Progenitor cell of endocrine pancreas (in vitro differentiated cells): ENCODE measurements at places on chromosomes 5 and 9. TPM values are rescaled to one million over a fixed set of nuclear protein-coding genes. Genes with fewer than 3 reads are reported as not detected.

DNA sequence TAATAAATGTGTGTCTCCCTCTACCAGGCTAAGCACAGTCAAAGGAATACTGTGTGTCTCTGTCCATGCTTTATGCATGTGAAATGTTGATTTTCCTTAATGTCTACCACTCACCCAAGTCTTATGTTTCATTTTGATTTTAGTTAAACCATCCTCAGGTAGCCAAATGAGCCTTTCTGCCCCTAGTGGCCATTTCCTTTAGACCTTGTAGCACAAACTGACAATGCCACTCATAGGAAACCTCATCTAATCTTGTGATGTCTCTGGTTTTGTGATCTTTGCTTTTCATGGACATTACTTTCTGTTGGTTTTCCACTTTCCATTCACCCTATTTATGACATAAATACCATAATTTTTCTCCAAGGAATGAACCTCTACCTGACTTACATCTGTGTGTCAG, 820.8 kb downstream of the MAT2B start:
- no peaks in the 10 kb centered on the region for H3K4me1 ChIP-seq
- H3K27ac ChIP-seq, result no peak overlapping the region
- H3K4me3 ChIP-seq, result no peak overlapping the region
- no peak for DNase-seq
- no peaks in the 10 kb centered on the region for H3K27me3 ChIP-seq

- peaks cover 3% of the 10 kb centered on the region for H3K4me1 ChIP-seq
- DNase-seq, result no peak
- no peak overlapping the region for H3K4me3 ChIP-seq
- H3K36me3 ChIP-seq, result no peaks in the 10 kb centered on the region
- H3K27me3 ChIP-seq, result no peaks in the 10 kb centered on the region
Observed at GRCh38 chr5:88778736-88779135, 104.2 kb downstream of the MEF2C start.

GRCh38 chr5:168244838-168245559, 46.4 kb upstream of the WWC1 start:
- no peaks in the 10 kb centered on the region for H3K27me3 ChIP-seq
- no peak overlapping the region for H3K4me3 ChIP-seq
- H3K27ac ChIP-seq, result no peak overlapping the region
- H3K36me3 ChIP-seq, result peaks cover 2% of the 10 kb centered on the region
- DNase-seq, result no peak

- H3K4me1 ChIP-seq, result peaks cover 23% of the 10 kb centered on the region
- H3K27me3 ChIP-seq, result no peaks in the 10 kb centered on the region
- peak overlapping the region; percentile 90 for H3K4me3 ChIP-seq
- no peaks in the 10 kb centered on the region for H3K36me3 ChIP-seq
- no peak for DNase-seq
- peak overlapping the region; percentile 99 for H3K27ac ChIP-seq
Observed at GRCh38 chr5:103119070-103119764, 721 bp downstream of the GIN1 start.

- H3K27ac ChIP-seq, result no peak overlapping the region
- no peak for DNase-seq
- H3K4me1 ChIP-seq, result no peaks in the 10 kb centered on the region
- no peak overlapping the region for H3K4me3 ChIP-seq
- peaks cover 18% of the 10 kb centered on the region for H3K36me3 ChIP-seq
Observed at GRCh38 chr9:123069010-123069481, 35.6 kb downstream of the GPR21 start.

DNA sequence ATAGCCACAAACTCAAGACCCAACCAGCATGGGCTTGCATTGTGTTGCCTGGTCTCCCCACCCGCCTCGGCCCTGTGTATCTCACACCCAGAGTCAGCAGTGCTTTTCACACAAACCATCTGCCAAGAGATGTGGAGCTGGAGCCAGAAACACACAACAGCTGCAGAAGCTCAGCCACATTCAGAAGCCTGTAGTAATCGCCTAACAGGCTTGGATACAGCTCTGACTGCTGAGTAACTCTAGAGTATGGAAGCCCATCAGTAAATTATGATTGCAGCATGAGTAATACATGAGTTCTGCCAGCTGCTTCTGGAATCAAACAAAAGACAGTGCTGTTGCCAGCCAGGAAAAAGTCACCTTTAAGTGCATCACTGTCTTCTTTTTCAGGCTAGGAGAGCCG, 16.0 kb downstream of the TEK start:
- H3K36me3 ChIP-seq, result no peaks in the 10 kb centered on the region
- no peak for DNase-seq
- H3K27ac ChIP-seq, result no peak overlapping the region
- no peak overlapping the region for H3K4me3 ChIP-seq
- H3K27me3 ChIP-seq, result no peaks in the 10 kb centered on the region

- H3K4me1 ChIP-seq, result no peaks in the 10 kb centered on the region
- H3K4me3 ChIP-seq, result no peak overlapping the region
- DNase-seq, result no peak
- no peaks in the 10 kb centered on the region for H3K36me3 ChIP-seq
- H3K27ac ChIP-seq, result no peak overlapping the region
Observed at GRCh38 chr9:86445671-86446070, 91.5 kb upstream of the TUT7 start.

DNA sequence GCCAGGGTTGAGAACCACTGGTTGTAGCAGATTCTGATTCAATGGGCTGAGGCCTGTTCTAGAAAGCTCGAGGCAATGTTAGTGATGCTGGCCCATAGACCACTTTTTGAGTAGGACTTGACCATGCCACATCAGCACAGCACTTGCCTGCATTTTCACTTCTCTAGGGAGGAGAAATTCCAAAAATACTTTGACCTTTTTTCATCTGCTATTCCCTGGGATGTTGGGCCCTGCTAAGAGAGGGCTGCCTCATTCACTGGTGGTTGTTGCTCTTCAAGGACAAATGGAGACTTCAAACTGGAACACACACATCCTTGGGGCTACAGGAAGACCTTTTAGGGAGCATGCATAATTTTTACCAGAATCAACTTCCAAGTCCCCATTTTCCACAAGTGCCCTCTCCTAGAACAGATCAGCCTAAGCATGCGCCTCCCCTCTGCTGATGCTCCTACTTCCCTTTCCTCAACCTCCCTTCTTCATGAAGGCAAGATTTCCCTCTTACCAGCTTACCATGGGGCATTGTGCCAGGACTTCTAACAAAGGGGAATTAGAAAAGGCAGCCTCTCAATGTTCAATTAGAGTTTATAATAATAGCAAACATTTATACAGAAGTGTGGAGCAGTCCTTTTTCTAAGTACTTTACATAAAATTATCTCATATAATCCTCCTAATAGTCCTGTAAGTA, 12.7 kb upstream of the TGFBI start:
- no peak overlapping the region for H3K27ac ChIP-seq
- H3K27me3 ChIP-seq, result peaks cover 53% of the 10 kb centered on the region
- no peaks in the 10 kb centered on the region for H3K36me3 ChIP-seq
- H3K4me1 ChIP-seq, result no peaks in the 10 kb centered on the region
- no peak for DNase-seq

- DNase-seq, result no peak
- peaks cover 8% of the 10 kb centered on the region for H3K27me3 ChIP-seq
- H3K27ac ChIP-seq, result peak overlapping the region; percentile 55
- no peak overlapping the region for H3K4me3 ChIP-seq
- H3K36me3 ChIP-seq, result peaks cover 8% of the 10 kb centered on the region
Observed at GRCh38 chr5:142391058-142391845, 66.4 kb upstream of the SPRY4 start.

DNA sequence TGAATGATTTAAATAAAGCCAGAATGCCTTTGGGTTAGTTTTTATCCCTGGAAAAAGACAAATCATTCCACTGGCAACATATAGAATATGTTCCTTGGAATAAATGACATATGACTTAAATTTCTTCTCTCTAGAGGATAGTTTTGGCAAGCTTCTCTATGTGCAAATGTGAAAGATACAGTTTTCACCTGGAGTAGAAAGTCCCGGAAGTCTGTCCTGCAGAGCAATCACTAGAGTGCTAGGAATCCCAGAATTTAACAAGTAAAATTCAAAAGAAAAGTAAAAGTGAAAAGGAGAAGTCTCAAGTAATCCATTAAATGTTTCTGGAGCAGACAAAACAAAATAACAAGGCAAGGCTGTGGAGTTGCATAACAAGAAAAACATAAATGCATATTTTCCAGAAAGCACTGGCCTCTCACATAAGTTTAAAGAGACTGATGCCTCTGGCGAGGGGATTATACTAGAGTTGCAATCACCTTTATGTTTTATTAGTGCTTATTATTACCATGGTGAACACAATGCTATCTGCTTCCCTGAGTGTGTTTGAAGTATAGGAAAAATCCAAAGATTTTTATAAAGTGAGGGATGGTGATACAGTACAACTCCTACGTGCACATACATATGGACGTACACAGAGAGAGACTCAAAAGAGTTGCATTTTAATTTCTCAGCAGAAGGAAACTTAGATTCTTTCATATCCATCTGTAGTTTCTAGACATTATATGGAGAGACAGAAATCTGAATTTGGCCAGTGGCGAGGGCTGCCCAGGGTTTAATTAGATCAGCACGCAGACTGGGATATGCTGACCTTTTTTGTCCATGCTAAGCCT, 188.3 kb upstream of the ANKRD55 start:
- H3K27ac ChIP-seq, result no peak overlapping the region
- DNase-seq, result no peak
- H3K36me3 ChIP-seq, result peaks cover 1% of the 10 kb centered on the region
- peaks cover 12% of the 10 kb centered on the region for H3K4me1 ChIP-seq

- H3K27ac ChIP-seq, result no peak overlapping the region
- H3K36me3 ChIP-seq, result no peaks in the 10 kb centered on the region
- peaks cover 2% of the 10 kb centered on the region for H3K4me1 ChIP-seq
- peaks cover 2% of the 10 kb centered on the region for H3K27me3 ChIP-seq
Observed at GRCh38 chr9:136143215-136144001, 24.7 kb upstream of the TMEM250 start.

DNA sequence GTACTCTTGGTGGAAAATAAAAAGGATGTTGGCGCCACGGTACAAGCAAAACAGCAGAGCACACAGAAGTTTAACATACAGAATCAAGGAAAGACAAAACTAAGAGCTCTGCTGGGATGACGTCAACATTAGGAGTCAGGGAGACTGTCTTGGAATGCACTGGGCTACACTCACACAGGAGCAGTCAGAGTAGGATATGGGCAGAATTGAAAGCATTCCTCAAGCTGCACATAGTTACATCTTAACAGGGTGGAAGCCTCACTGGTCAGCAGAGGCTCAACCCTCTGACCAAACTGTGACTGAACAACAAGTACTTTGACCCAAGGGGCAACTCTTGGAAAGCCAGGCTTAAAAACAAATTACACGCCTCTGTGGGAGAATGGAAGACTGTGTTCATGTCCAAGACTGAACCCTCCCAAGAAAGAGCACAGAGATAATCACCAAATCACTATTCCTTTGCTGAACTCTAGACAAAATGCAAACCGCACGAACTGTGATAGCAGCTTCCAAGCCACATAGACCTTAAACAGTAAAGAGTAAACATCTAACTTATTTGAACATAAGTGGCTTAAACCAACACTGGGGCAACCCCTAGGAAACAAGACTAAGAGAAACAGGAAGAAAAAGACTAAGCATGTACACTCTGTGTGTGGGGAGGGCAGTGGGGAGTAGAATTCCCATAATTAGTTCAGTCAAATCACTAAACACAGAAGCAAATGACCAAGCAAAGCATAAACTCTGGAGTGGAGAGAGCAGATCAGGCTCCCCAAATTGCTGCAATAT, 772.7 kb downstream of the PRELID2 start:
- DNase-seq, result no peak
- no peaks in the 10 kb centered on the region for H3K36me3 ChIP-seq
- H3K27ac ChIP-seq, result no peak overlapping the region
- H3K27me3 ChIP-seq, result no peaks in the 10 kb centered on the region

DNA sequence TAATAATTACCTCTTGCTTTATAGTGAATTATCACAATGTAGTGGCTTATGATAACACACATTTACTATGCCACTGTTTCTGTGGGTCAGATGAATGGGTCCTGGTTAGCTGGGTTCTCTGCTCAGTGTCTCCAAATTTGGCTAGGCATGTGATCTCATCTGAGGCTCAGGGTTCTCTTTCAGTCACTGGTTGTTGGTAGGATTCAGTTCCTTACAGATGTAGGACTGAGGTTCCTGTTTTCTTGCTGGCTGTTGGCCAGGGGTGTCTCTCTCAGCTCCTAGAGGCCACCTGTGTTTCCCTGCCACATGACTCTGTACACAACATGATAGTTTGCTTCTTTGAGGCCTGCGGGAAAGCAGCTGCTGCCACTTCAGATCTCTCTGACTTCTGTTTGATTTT, 7.1 kb downstream of the NFX1 start:
- DNase-seq, result no peak
- peak overlapping the region; percentile 36 for H3K27ac ChIP-seq
- H3K27me3 ChIP-seq, result no peaks in the 10 kb centered on the region
- H3K36me3 ChIP-seq, result peaks cover 17% of the 10 kb centered on the region
- H3K4me3 ChIP-seq, result no peak overlapping the region

DNA sequence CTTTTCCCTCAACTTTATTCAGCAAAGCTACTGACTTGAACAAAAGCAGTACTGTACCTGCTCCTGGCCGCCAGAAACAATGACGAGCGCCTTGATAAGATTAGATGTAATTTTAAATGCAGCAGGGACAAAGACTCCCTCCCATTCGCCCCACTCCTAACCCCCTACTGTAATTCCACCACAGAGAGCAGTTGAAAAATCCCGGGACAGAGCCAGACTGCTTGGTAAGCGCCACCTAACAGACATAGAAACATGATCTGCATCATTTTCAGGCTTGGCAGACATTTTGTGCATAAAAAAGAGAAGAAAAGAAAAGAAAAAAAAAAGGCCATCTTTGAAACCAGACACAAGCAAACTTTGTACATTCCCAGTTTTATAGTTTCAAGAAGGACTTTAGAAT, 81.9 kb downstream of the ISL1 start:
- peaks cover 8% of the 10 kb centered on the region for H3K27me3 ChIP-seq
- peak overlapping the region; percentile 93 for H3K27ac ChIP-seq
- no peak for DNase-seq
- peaks cover 9% of the 10 kb centered on the region for H3K4me1 ChIP-seq

GRCh38 chr9:72141484-72141883, 7.8 kb upstream of the GDA start:
- DNase-seq, result no peak
- no peaks in the 10 kb centered on the region for H3K27me3 ChIP-seq
- peaks cover 4% of the 10 kb centered on the region for H3K4me1 ChIP-seq
- H3K36me3 ChIP-seq, result peaks cover 4% of the 10 kb centered on the region
- H3K27ac ChIP-seq, result no peak overlapping the region

- no peak overlapping the region for H3K27ac ChIP-seq
- no peak for DNase-seq
- peaks cover 1% of the 10 kb centered on the region for H3K4me1 ChIP-seq
- H3K27me3 ChIP-seq, result no peaks in the 10 kb centered on the region
- no peak overlapping the region for H3K4me3 ChIP-seq
Observed at GRCh38 chr9:69476797-69477196, 151.8 kb downstream of the ENTREP1 start.

STPG3 gene
- total RNA-seq, result not detected in 2 replicates

S1PR3 gene
- 1.6 and 1.7 TPM in 2 replicates for total RNA-seq

ACSL6 gene
- 0.19 and 0.36 TPM in 2 replicates for total RNA-seq

DOCK8 gene
- 5.7 and 8.3 TPM in 2 replicates for total RNA-seq

DNAJC25 gene
- total RNA-seq, result 7.5 and 8.5 TPM in 2 replicates

NKD2 gene
- total RNA-seq, result 23.9 and 28.3 TPM in 2 replicates
